NCI-H510A (cell line): ENCODE measurements at places on chromosomes 13 and 19.

DNA sequence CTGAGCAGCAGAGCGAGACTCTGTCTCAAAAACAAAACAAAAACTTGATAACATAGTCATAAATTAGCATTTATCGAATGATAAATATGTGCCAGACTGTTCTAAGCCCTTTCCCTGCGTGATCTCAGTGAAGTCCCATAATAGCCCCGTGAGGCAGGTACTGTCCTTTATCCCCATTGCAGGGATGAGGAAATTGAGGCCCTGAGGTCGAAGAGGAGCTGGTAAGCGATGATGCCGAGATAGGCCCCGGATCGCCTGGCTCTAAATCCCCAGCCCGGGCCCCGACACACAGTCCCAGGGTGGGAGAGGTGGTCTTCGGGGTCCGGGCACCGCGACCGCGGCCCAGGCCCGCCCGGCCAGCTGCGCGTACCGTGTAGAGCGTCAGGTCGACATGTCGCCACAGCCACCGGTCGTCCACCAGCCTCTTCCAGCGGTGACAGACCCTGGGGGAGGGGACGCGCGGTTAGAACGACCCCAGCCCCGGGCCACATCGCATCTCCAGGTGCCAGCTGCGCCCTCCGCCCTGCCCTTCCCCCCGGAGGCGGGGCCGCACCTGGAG is 625 bp downstream of the FBXL12 start:
- no peak for DNase-seq

DNA sequence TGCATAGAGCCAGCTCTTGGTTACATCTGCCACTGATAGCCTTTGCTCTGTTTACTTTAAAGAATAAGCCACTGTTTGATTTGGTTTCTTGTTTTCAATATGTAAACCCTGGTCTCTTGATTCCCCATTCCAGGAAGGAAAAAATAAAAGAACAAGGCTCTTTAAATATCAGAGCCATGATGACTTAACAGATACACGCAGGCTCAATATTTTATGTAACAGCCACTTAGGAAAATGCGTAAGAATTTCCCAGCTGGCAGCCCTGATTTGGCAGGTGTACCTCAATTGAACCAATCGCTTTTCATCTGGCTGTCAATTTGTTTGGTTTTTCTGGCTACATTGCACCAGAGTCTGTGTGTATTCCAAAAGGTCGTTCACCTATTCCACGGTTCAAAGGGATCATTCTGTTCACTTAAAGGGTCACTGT is 65.6 kb downstream of the IRS2 start:
- DNase-seq, result peak; percentile 17

- no peak for DNase-seq
These were observed 355.9 kb downstream of the DCT start for GRCh38 chr13:94123557-94123956.

DNA sequence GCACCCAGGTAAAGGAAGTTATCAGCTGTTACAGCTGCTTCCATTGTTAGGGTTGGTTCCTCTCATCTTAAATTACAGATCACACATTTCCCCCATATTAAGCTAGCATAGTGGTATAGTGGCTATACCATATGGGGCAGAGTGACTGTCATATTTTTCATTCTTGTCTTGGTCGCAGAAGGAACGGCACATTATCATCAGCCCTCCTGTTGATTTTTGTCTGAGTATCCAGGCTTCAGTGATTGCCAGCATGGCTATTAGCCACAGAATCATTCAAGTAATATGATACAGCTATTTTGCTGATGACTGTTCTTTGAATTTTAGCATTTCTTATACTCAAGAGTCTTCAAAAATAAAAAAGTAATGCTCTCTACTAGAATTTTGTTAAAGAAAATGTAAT is 240.9 kb downstream of the LIG4 start:
- DNase-seq, result no peak

DNA sequence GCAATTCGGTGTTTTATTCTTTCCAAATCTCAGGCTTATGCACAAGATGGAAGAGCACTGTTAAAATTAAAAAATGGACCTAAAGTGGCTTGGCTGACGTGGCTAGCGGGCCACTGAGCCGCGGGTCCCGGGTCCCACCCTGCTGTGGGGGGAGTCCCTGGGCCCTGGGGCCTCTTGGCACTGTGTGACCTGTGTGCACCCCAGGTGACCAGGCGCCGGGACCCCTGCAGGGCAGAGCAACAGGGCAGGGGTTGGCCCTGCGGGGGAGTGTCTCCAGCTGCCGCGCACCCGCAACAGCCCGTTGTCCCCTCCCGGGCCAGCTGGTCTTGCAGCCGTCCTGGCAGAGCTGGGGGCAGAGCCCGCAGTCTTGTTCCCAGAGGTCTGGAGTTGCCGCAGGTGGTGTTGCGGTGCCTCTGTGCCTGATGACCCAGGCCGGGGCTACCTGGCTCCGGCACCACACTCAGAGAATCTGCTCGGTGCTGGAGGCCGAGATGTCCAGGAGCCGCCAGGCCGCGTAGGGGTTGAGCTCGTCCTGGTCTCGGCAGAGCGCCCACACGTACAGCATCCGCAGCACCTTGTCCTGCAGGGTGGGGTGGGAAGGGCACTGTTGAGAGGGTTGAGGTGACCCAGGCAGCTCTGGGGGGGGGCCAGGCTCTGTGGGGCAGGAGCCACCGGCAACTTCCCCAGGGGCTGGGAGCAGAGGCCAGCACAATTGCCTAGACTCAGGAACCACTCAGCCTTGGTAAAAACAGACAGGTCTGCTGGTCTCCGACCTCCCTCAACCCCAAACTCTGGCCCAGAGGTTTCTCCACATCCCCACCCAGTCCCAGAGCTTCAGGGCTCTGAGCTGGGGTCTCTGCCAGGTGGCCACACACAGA is 1.0 kb upstream of the CTXN1 start:
- DNase-seq, result no peak

GRCh38 chr19:40503320-40503695 is 36.5 kb downstream of the SPTBN4 start:
- DNase-seq, result no peak

- no peak for DNase-seq
These were observed 12.9 kb downstream of the PIN1 start for GRCh38 chr19:9848060-9848459.

DNA sequence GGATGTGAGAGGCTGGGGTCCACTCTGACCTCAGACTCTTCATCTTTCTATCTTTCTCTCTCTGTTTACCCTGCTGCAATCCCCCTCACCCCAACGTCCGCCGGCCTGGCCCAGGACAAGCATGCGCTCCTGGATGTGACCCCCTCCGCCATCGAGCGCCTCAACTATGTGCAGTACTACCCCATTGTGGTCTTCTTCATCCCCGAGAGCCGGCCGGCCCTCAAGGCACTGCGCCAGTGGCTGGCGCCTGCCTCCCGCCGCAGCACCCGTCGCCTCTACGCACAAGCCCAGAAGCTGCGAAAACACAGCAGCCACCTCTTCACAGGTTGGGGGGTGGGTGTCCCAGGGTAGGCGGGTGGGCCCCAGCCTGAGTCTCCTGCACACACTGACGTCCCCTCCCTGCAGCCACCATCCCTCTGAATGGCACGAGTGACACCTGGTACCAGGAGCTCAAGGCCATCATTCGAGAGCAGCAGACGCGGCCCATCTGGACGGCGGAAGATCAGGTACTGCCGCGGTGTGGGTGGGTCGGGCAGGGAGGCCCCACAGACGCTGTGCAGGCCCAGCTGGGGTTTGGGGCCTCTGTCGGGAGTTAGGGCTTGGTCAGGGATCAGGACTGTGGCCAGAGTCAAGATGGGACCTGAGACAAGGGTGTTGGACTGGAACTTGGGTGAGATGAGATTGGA is 15.0 kb downstream of the APBA3 start:
- DNase-seq, result no peak

DNA sequence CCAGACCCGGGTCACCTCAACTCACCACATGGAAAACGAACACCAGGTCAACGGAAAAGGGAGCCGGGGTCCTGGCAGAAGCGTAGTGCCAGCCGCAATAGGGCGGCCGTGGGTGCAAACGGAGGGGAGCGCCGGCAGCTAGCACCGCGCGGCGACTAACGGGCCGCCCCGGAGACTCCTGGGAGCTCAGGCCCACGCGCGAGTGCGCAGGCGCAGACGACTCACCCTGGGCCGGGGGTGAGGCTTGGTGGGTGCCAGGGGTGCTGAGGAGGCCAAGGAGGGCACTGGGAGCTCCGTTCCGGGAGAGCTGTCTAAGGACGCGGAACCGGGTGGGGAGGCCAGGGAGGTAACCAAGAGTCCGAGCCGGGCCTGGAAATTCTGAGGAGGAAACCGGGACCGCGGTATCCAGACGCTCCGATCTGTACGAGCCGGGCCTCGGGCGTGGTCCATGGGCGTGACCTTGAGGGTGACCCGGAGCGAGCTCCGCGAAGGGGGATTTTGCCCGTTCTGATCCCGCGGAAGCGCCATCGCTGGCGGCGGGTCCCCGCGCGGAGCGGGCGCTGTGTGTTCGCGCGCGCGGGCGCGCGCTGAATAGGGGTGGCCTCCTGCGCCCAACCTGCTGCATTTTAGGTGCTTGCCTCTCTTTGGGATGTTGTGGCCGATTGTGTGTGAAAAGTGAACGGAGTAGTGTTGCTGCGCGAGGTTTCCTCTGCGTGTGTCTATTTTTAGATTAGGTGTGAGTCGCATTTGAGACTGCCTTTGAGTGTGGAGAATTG is at the start of gene ZNF382:
Gene ZNF382, plus strand, starts transcription at position 213 of the 776 bp plus-strand sequence. CDS start 4,602 bp downstream, outside the sequence.
- no peak for DNase-seq

DNA sequence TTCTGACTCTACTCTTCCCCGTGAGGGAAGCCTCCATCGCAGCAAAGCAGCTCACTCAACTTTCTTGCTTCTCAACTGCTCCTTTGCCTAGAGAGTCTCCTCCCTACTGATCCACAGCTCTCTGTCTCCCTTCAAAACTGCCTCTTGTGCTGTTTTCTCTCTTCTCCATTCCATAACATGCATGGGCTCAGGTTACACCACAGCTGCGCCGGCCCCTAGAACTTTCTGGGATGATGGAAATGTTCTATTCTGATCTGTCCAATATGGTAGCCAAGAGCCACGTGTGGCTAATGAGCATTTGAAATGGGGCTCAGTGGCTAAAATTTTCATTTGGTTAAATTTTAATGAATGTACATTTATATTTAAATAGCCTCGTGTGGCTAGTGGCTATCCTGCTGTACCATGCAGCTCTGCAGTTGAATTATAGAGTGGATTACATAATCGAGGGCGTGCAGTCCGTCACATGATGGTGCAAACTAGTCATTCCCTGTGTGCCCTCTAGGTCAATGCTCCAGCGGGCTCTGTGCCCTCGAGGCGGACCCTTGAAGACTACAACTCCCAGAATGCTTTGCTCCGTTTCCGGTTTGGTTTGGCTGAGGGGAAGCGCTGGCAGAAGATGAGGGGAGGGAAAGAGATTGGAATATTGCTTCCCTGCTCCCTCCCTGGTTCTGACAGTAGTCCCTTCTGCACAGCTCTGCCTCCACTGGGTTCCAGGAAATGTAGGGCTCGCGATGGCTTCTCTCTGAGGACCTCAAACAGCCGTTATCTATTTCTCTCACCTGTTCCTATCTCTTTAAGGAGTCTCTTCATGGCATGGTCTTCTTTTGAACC is 109.8 kb downstream of the CACNA1A start:
- no peak for DNase-seq

DNA sequence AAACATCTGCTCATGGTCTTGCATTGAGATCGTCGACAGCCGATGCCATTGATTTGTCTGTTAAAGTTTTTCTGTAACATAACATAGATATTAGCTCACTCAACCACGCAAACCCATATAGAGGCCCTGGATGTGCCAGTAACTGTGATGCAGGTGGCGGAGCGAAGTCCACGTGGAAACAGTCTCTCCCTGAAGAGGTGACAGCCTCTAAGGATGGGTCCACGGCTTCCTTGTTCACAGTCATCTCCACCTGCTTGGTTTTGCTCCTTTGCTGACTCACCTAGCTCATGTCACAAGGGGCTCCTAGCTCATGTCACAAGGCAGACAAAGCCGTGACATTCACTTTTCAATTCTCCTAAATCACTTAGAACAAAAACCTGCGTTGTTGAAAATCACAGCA is 42.4 kb upstream of the FARP1 start:
- no peak for DNase-seq

DNA sequence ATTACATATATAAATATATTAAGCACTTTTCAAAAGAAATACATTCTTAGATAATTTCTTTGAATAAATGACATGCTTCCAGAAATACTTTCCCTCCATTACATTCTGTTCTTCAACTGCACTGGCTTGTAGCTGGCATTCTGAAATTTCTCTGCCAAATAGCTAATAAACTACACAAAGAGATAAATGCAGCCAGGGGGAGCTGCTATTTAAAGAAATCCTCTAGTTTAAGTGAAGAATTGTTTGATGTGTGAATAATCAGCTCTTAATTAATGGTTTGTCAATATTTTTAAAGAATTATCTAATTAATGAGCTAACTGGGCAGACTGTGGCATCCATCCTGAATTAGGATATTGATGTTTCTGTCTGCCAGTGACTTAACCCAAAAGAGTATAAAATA is 30.7 kb downstream of the SLC7A1 start:
- no peak for DNase-seq

DNA sequence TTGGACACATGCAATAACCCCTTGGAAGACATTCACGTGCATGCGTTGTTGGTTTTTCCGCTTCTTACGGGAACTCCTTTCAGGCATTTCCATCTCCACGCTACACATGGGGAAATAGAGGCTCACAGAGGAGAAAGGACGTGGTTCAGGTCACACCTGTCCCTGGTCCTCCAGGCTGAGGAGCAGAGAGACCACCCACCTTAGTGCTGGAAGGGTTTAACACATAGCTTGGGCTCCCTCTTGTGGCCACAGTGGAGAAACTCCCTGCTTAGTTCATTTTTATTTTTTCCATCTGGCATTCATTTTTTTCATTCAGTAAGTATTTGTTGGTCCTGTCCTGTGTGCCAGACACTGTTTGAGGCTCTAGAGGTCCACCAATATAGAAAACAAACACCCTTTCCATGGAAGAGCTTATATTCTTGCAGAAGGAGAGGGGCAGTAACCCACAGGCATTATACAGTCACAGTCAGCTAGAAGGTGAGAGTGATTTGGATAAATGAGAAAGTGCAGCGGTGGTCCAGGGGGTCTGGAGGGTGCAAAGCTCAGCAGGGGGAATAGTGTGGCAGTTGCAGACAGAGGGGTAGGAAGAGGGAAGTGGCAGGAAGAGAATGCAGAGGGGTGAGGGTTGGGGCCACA is 24.2 kb upstream of the TTYH1 start:
- no peak for DNase-seq
